Cortex of kidney (tissue), 1 donor: ENCODE measurements at places on chromosomes 13 and 19.

DNA sequence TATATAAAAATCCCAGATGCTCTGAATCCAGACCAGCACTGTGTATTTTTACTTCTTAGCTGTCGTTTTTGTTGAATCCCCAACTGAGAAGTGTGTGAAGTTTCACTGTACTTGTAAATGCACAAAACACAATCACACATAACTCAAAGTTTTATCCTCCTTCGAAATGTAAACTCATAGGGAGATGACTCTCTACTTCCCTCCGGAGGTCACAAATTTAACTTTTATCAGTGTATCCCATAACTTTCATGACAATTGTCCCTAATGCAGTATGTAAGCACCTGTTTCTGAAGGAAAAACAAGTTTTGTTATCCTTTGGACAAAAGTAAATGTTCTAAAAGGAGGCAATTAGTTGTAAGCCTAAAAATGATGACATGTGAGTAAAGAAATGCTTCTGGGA is 665.0 kb upstream of the SLITRK6 start:
- DNase-seq = no peak

DNA sequence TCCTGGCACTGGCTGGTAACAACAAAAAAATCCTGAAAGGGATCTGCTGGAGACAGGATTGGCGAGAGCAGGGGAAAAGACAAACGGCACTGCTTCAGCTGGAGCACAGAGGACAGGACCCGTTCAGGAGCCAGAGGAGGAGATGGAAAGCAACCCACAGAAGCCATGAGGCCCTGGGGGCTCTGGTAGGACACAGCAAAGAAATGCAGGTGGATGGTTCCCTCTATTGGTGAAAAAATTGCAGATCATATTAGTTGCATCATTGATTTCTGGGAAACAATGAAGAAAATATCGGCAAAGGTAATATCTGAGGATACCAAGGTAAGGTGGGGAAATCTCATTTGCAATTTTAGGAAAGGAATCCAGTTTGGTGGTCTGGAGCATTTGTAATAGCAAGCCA is 25.7 kb upstream of the TPP2 start:
- DNase-seq = no peak

- no peak for DNase-seq
Observed at GRCh38 chr13:51811046-51811445, 7.1 kb upstream of the DHRS12 start.

- no peak for DNase-seq
Observed at GRCh38 chr19:3368848-3369336, 2.5 kb downstream of the NFIC start.

- DNase-seq = no peak
Observed at GRCh38 chr19:58479303-58479702, 3.2 kb downstream of the ZNF446 start.

DNA sequence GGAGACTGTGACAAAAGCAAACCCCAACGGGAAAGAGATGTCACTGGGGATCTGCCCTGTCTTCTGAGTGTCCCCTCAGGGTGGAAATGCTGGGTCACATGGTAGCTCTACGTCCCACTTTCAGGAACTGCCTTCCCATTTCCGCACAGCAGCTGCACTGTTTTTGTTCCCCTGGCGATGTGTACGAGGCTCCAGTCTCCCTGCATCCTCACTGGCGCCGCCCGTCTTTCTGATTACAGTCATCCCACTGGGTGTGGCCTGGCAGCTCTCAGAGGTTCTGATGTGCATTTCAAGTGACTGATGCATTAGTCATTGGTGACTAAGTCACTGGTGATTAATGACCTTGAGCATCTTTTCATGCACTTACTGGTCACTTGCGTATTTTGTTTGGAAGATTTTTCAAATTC is 21.2 kb downstream of the PCID2 start:
- no peak for DNase-seq

GRCh38 chr13:59178344-59178743 is 985.4 kb downstream of the DIAPH3 start:
- no peak for DNase-seq

GRCh38 chr19:9485140-9485539 is 13.3 kb downstream of the ZNF560 start:
- DNase-seq = no peak

DNA sequence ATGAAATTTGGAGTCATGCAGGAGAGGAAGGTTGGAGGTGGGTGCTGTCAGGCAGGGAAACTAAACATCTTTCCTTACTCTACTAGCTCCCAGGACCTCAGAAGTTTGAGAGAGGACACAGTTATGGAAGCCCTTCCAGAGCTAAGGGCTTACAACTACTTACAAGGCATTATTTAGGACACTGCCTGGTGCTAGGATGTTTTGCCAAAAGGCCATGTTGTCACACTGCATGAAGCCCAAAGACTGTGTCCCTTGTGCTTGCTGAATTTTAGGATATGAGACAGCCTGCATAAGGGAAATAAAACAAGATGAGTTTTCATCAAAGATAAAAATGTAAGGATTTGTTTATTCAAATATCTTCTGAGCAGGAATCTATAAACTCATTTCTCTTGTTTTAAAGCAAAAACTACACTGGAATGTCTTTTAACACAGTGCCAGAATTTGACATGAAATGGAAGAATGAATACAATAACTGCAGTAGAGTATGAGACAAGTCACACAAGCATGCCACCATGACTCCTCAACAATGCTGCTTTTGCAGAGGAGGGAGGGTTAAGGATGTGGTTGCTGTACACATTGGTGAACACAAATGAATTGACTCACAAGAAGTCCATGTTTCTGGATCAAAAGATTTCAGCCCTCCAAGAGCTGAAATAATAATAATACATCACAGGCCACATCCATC is 258.4 kb downstream of the SPRY2 start:
- DNase-seq = no peak

DNA sequence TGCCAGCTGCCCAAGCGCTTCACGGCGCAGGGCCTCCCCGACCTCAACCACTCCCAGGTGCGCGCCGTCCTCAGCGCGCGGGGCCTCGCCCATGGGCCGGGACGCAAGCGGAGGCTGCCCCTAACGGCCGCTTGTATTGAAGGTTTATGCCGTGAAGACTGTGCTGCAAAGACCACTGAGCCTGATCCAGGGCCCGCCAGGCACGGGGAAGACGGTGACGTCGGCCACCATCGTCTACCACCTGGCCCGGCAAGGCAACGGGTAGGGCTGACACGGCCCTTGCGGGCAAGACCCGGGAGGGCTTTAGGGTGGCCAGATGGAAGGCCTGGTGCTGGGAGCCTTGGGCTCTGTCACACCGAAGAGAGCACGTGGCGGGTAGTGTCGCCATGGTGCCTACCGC is 23.2 kb downstream of the UPF1 start:
- no peak for DNase-seq
